Activated CD4-positive, alpha-beta T cell treated with anti-CD3 and anti-CD28 coated beads for 24 hours (primary cell): ENCODE measurements at places on chromosomes 11 and 22.

DNA sequence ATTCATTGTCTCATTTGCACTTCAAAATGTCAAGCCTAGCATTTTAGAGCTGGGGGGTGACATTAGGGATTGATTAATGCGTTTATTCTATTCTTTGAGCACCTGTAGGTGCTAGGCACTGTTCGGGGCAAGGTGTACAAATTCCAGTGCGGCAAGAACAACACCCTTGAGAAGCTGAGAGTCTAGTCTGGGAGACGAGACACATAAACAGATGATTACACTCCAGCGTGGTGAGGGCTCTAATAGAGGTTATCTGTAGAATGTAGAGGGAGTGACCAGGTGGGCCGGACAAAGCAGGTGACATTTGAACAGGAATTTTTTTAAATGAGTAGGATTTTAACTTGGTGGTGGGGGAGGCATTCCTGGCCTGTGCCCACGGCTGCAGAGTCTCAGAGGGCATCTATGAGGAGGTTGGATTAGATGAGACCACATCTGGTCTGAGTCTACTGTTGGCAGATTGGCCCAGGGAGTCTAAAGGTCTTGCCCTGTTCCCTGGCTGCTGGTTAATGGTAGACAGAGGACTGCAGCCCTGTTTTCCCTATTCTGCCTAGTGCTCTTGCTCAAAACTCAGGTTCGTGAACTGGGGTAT is 970 bp downstream of the CAT start:
- DNase-seq = no peak

- DNase-seq = no peak
Measured at GRCh38 chr11:129864811-129865210, 30.6 kb downstream of the NFRKB start.

GRCh38 chr22:47046411-47047065 is 284.1 kb downstream of the TBC1D22A start:
- DNase-seq = no peak

DNA sequence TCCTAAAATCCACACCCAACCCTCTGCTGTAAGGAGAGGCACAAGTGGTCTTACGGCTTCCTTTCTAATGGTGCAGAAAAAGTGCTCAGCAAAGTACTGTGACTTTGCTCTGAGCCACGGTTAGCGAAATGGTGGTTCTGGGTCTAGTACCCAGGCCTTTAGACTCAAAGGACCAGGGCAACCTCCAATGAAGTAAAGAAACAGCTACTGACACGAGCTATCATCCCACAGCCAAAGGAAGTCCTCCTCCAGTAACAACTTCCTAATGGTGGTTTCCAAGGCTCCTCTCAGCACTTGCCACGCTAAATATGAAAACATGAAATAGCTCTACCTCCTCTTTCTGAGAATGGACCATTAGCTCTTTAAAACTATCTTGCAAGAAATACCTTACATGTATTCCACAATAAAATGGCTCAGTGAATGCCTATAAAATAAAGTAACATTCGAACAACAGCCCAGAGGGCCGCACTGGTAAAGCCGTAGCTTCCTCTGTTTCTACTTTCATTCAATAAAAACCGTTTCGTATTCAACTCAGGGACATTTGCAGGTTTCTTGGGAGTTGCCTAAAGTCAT is 122.4 kb downstream of the ETS1 start:
- DNase-seq = no peak

DNA sequence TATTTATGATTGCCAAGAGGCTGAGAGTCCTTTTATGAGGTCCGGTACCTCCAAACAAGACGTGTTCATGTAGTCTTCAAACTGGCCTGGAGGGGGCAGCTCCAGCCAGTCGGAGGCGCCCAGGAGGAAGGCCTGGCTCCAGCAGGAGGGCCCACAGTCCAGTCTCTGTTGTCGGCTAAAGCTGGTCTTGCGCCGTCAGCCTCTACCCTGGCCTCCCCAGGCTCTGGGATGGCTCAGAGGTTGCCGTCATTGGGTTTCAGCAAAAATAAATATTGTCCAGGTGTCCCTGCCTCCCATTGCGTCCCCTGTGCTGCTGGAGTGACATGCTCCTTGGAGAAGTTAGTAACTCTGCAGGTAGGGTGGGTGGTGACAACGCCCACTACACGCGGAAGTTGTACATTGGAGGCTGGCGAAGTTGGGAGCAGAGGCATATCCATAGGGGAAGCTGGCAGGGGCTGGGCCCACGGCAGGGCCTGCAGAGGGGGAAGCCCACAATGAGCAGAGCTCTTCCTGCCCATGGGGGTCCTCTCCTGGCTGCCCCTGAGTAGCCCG is 1.0 kb upstream of the SLC25A1 start:
- DNase-seq = no peak

DNA sequence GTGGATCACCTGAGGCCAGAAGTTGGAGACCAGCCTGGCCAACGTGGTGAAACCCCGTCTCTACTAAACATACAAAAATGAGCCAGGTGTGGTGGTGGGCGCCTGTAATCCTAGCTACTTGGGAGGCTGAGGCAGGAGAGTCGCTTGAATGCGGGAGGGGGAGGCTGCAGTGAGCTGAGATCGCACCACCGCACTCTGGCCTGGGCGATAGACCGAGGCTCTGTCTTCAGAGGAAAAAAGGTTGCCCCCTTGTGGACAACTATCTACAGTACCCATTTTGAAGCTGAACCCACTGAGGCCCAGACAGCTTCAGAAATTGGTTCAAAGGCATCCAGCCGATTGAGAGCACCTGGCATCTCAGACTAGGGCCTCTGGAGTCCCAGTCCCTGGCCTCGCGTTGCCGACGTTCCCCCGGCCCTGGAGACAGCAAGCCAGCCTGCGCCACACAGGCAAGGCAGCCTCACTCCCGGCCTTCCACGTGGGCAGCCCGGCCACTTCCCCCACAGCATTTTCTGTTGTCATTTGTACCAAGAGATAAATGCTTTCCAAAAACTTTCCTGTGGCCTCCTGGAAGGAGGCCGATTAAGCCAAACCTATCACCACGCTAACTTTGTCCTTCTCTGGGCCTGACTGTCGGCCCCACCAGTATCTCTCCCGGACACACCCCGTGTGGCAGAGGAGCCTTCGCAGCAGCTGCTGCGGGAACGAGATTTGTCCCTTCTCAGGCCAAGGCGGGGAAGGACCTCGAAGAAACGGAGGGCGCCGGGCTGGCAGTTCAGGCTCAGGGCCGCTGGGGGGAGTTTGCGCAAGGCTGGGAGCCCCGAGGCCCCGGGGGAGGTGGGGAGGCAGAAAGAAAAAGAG is 82.8 kb downstream of the FLI1 start:
- DNase-seq = no peak

GRCh38 chr11:129417458-129417857 is 41.8 kb downstream of the BARX2 start:
- DNase-seq = no peak
